Gastroesophageal sphincter (tissue), 4 donors: ENCODE measurements at places on chromosomes 1 and 21. TPM values are rescaled to one million over a fixed set of nuclear protein-coding genes. Genes with fewer than 3 reads are reported as not detected.

Gene TARBP1
- total RNA-seq: 9.6 TPM

DNA sequence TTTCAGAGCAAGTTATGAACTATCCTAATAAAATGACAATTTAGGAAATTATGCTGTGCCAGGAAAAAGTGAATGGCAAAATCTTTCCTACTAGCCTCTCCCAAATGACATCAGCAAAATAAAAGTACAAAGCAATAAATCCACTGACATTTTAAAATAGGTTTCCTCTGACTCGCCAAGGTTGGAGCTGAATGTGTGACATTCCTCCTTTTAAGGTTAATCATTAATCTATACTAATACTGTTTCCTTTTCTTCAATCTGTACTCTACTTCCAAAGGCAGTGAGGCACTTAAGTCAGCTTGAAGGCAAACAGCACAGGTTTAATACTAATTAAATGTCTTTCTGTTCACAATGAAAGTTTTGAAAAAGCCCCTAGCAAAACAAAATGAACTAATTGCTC lies 15.7 kb downstream of the RNF19B start:
- peak; percentile 16 for ATAC-seq

GRCh38 chr1:244802041-244802440 lies 33.4 kb upstream of the COX20 start:
- ATAC-seq: no peak

- ATAC-seq: no peak
These were observed 18.7 kb upstream of the F5 start for GRCh38 chr1:169604781-169605560.

- no peak for ATAC-seq
These were observed 11.7 kb upstream of the RGS2 start for GRCh38 chr1:192797143-192797542.

DNA sequence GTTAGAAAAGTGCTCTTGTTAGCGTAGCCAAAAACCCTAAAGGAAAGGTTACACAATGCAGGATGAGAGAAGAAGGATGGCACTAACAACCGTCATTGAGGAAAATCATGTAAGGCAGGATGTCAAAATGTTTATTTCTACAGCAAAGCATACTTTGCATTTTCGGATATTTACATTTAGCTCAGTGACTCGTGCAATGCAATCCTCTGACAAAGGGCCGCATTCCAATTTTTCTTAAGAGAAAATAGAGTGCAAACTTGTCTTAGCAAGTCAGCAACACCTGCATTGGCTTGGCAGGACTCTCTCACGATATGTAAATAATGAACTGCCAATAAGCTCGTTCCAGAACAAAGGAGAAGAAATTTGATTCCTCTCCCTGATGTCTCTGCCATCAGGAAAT lies 33.3 kb downstream of the TIAM1 start:
- ATAC-seq: no peak

GRCh38 chr1:62744611-62745577 lies 39.0 kb upstream of the ATG4C start:
- ATAC-seq: no peak

DNA sequence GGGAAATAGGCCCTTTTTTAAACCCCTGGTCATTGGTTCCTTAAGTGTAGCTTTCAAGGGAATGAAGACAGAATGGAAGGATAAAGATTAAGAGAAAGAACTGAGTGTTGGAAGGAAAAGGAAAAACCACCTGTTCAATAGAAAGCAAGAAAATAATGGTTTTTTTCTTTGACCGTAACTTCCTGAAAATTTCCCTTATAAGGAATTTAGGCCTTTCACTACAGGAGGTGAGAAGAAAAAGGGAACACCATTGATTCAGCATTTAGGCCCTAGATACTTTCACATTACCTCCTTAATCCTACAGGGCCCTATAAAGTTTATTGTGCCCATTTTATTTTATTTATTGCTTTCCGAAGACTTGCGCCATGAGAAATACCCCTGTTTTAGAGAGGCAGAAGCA lies 18.9 kb downstream of the KPNA6 start:
- ATAC-seq: no peak
